ENCODE measurements at places on chromosomes 3 and 15. TPM values are rescaled to one million over a fixed set of nuclear protein-coding genes. Genes with fewer than 3 reads are reported as not detected.

GRCh38 chr3:141227216-141227615, 4.4 kb upstream of the PXYLP1 start:
- DNase-seq: no peak

The POPDC2 gene
- total RNA-seq: 11.5 TPM

The CNOT10 gene
- 50.7 TPM for total RNA-seq

DNA sequence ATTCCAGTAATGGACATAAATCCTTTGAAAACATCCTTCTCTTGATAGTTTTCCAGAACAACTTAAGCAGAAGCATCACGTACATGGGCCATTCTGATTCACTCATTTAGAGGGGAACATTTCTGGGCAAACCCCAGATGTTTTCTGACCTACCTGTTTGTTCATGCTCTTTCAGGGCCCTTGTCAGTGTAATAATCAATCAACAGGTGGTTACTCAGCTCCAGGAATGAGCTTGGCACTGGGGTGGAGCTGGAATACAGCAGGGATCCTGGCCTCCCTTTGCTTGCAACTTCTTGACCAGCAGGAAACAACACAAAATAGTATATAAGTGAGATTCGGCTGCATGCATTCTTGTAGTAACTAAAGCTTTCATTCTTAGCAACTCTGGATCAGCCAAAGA, 9.2 kb upstream of the UBE2E1 start:
- no peak for DNase-seq

Measured in urinary bladder (tissue), 4 donors.